Upper lobe of left lung (tissue), 6 donors: ENCODE measurements at places on chromosomes 2 and 18. TPM values are rescaled to one million over a fixed set of nuclear protein-coding genes. Genes with fewer than 3 reads are reported as not detected.

L3MBTL4 gene
- 14.9 TPM for total RNA-seq

HNMT gene
- total RNA-seq, result 67.5 TPM

FARP2 gene
- 76.5 TPM for total RNA-seq

CDK5R2 gene
- not detected for total RNA-seq

DNAH7 gene
- total RNA-seq, result 5.5 TPM
